ENCODE measurements at places on chromosomes 11 and 22.

GRCh38 chr22:28911777-28912669 is 28.7 kb downstream of the ZNRF3 start:
- no peak for DNase-seq

GRCh38 chr22:31933406-31933805 is 10.9 kb upstream of the YWHAH start:
- no peak for DNase-seq

GRCh38 chr11:118067006-118067405 is 9.9 kb upstream of the TMPRSS4 start:
- DNase-seq: no peak

DNA sequence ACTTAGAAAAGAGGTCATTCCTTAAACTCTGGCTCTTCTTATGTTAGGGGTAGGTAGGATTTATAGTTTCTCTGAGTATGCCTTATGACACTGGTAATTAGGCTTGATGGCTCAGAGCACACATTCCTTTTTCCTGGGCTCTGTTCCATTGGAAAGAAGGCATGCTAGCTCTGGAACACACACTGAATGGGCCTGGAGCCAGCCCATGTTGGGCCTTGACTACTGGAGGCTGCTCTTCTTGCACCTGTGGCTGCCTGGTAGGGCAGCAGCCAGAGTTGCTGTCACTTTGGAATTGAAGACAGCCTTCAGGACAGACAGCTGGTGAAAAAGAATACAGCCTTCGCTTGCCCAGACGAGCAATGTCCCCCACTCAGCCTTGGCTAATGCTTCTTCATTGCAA is 18.2 kb downstream of the MCAM start:
- DNase-seq: no peak

GRCh38 chr11:77201991-77202841 is 74.2 kb downstream of the MYO7A start:
- DNase-seq: no peak

DNA sequence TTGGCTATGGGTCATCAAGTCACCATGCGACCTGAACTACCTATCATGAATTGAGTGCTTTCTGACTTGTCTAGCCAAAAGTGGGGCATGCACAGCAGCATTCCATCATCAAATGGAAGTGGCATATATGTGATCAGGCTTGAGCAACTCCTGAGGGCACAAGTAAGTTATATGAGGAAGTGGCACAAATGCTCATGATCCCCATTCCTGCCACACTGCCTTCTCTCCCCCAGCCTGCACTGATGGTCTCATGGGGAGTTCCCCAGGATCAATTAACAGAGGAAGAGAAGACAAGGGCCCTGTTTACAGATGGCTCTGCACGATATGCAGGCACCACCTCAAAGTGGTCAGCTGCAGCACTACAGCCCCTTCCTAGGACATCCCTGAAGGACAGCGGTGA is 21.8 kb downstream of the MS4A4E start:
- DNase-seq: no peak

DNA sequence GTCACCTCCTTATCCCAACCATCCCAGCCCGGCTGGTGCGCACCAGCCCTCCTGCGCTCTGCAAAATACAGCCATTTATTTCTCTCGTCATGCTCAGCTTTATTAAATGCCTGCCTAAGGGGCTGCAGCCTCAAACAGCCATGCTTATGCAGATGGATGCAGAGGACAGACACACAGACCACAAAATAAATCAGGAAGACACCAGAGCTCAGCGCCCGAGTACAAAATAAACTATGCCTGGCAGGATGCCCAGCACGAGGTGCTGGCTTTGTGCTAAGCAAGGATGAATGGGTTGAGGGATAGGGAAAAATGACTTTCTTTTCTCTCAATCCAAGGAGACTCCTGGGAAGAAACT is 70.5 kb downstream of the RPUSD4 start:
- no peak for DNase-seq

- no peak for DNase-seq
These were observed 2.4 kb upstream of the PPFIBP2 start for GRCh38 chr11:7511401-7511800.

DNA sequence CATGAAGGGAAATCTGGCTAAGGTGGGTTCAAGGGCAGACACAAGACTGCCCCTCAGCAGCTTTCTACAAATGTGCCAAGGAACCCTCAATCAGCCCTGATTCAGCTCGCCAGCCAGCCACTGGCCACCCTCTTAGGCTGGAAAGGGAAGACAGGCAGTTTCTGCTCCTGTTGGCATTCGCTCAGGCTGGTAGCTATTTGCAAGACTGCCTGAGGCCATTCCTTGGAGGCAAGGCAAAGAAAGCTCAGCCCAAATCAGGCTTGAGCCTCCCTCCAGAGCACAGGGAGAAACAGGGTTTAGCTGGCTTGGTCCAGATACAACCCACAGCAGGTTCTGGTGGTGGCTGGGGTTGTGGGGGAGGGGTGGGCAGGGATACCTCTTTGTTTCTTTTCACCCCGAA is 19.2 kb downstream of the TP53I11 start:
- DNase-seq: no peak

DNA sequence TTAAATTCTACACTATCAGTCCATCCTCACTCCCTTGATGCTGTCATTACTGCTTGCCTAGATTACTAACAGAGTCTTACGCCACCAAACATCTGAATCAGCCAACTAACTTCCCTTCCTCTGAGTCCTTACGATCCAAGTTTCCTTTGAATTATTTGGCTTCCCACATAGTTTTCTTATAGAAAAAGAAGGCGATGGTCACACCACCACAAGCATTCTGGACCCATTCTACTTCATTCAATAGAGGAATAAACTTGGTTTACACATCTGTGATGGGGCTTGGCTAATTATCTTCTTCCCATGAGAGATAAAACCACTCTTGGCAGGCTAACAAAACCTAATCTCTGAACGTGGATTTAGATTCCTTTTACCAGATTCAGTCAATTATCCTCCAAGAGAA is 35.0 kb downstream of the INTS4 start:
- no peak for DNase-seq

DNA sequence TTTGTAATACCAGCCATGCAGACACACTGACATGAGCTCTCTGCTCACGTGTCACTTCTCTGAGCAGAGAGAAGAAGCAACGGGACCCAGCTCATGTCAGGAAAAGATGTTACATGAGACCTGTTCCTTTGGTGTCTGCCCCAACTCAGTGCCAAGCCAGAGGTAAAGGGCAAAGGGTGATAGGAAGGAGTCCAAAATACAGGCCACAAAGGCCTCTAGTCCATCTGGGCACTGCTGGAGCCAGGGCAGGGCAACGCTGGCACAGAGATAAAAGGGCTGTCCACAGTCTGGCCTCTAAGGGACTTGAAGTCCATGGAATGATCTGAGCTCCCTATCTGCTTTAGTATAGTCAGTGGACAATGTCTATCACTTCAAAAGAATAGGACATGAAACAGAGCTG is 79.3 kb downstream of the SLC1A2 start:
- no peak for DNase-seq

DNA sequence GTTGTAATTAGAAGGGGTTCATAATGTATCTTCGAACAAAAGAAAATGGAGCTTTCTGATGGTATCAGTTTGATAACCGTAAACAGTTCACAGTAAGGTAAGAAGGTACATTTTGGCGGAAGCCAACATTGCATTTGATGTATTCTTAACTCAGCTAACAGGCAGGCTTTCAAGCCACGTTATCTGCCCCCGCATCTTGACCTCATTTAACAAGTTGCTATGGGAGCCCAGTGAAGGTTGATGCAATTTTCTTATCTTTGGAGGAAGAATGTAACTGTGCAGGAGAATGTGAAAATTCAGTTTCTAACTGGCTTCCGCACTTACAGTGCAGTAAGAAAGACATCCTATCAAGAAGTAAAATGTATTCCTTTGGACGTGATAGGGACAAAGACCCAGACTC is 110.6 kb downstream of the ETS1 start:
- DNase-seq: peak; percentile 67

GRCh38 chr11:78349624-78350023 is 68.0 kb downstream of the GAB2 start:
- no peak for DNase-seq

- no peak for DNase-seq
These were observed 452.0 kb upstream of the ARHGAP42 start for GRCh38 chr11:100235085-100235484.

- no peak for DNase-seq
These were observed 281.7 kb downstream of the ST3GAL4 start for GRCh38 chr11:126636911-126637794.

DNA sequence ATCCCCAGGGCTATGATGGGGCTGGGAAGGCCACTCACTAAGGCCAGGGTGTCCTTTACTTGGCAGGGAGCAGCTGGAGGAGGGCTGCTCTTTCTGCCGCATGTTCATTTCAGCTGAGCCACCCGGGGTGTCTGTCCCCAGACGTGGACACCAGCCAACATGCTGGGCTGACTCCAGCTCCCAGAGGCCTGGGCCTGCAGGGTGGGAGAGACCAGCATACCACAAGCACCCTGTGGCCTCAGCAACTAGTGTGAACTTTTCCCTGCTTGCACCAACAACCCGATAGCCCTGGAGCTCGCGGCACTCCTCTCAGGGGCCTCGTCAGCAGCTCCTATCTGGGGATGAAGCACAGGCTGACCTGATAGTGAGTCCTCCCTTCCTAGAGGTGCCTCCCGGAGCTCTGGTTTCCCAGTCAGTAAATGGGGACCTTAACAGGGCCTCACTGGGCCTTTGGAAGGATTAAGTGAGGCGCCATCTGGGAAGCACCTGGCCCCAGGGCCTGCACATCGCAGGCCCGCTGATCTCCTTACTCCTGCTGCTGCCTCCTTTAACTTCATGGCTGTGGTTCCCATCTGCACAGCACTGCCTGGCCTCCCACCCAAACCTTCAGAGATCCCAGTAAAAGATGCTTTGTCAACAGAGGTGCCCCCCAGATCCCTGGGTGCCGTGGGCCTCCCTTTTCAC is 83.4 kb downstream of the GALNT18 start:
- DNase-seq: no peak

DNA sequence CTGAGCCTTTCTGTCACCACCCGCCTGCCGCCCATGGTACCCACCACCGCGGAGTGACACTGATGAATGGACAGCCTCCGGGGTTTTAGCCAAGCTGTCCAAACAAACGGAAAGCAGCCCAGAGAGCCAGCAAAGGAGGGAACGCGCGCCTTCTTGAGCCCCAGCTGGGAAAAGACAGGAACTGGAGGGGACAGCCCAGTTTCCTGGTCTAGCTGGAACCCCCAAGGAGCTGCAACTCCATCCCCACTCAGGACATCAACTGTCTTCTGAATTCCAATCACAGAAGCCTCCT is 33.7 kb downstream of the SHISAL1 start:
- no peak for DNase-seq

GRCh38 chr11:1486054-1486825 is at the start of gene MOB2:
TSS of gene MOB2 (minus strand) at chr11:1486779. CDS start at chr11:1486556, 223 bp downstream.
- DNase-seq: no peak

DNA sequence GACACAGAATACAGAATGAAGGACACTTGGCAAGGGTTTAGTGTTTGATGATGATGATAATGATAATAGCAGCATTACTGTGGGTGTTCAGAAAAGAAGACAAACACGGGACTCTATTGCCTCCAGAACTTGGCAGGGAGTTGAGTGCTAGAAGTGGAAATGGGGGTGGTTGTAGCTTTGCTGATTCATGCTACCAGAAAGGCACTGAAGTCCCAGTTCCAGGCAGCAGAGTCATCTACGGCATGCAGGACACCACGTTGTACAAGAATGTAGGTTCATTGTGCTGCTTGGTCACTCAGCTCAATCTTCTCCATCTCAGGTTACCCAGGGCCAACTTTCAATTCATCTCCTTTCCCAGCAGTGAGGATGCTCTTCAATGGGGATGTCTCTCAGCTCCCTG is 115.7 kb downstream of the NTM start:
- DNase-seq: no peak

GRCh38 chr22:27667121-27667843 is 134.3 kb downstream of the MN1 start:
- no peak for DNase-seq

GRCh38 chr11:109808569-109808968 is 284.6 kb upstream of the ZC3H12C start:
- DNase-seq: no peak

DNA sequence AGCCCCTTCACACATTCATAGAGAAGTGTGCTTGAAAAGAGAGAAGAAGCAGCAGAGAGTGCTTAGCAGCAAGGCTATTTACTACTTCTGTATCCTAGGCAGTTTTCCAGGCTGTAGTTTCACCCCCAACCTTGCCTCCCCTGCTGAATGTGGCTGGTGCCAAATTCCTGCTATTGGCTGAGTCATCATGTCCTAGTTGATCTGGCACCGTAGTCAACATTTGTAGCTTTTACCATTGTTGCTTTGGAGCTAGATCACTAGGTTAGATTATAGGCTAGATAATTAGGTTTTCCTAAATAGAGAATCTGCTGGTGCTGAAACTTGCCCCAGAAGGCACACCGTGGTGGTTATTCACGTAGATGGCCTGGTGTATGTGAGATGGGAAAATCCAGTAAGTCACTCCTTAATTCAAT is 32.7 kb downstream of the ARHGAP42 start:
- DNase-seq: no peak

GRCh38 chr11:124970925-124971324 is 16.9 kb downstream of the CCDC15 start:
- DNase-seq: no peak

DNA sequence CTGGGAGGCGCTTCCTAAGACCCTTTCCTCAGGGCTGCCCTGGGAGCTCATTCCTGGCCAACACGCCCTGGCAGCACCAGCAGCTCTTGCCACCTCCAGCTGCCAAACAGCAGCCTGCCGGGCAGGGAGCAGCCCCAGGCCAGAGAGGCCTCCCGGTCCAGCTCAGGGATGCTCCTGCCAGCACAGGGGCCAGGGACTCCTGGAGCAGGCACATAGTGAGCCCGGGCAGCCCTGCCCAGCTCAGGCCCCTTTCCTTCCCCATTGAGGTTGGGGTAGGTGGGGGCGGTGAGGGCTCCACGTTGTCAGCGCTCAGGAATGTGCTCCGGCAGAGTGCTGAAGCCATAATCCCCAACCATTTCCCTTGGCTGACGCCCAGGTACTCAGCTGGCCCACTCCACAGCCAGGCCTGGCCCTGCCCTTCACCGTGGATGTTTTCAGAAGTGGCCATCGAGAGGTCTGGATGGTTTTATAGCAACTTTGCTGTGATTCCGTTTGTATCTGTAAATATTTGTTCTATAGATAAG is 7.6 kb downstream of the SLC39A13 start:
- DNase-seq: no peak

DNA sequence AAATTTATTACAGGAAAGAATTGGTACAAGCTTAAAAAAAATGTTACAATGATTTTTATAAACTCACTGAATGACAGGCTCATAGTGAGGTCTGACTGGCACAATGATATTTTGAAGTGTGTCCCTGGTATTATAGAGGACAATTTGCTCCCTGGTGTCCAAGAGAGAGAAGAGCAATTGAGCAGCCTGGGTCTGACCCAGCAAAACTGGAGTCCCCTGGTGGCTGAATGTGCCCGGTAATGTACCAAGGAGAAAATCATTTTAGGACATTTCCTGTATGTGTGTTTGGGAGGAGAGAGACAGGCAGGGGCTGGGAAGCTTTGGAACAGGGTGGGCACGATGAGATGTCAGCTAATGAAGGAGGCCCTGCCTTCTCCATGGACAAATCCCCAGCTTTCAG is 125.3 kb downstream of the APOL5 start:
- no peak for DNase-seq

DNA sequence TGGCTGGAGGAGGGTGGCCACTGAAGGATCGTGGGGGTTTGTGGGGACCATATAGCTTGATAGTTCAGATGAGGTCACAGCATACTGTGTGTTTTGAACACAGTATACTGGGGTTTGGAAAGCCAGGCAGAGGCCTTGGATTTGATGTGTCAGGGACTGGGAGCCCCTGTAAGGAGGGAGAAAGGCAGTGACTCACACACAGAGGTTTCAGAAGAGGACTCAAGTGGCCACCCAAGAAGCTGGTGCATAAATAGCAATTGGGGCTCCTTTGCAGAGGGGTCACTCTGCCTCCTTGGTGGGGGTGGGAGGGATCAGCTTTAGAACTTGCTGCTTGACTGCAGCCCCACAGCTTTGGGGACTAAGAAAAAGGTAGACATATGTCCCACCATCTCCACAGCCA is 39.3 kb downstream of the SLC5A1 start:
- DNase-seq: no peak

All from effector CD8-positive, alpha-beta T cell (primary cell).